ENCODE measurements at places on chromosomes 6 and 20.
A peak's percentile ranks its signal among the peaks of the same experiment; 100 is the strongest.

DNA sequence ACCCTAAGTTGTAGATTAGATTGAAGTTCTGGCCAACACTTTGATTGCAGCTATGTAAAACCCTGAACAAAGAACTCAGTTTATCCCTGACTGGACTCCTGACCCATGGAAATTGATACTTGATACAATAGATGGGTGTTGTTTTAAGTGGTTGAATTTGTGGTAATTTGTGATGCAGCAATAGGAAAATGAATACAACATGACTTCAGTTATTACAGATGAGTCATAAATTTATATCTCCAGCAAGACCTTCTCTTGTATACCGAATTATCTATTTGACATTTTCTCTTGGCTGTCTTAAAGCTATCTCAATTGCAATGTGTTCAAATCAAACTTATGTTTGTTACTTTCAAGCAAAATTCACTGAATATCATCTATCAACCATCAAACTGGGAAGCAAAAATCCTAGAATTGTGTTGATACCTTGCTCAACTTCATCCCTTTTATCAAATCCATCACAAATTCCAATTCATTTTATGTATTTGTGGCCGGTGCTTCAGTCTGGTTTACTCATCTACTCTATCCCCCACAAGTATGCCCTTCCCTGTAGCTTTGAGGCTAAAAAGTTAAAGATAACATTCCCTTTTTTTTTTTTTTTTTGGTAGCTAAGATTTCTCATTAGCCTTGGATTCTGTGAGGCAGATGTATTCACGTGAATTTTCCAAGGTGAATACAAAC, 129.4 kb upstream of the CENPW start:
- DNase-seq = no peak

GRCh38 chr6:52704060-52704459, 33.1 kb downstream of the TMEM14A start:
- no peak for DNase-seq

GRCh38 chr6:156021746-156022396, 566.2 kb upstream of the NOX3 start:
- DNase-seq = no peak

- no peak for DNase-seq
Observed at GRCh38 chr6:148671085-148671484, 75.7 kb upstream of the UST start.

- no peak for DNase-seq
Observed at GRCh38 chr6:165825256-165825815, 162.3 kb upstream of the PDE10A start.

DNA sequence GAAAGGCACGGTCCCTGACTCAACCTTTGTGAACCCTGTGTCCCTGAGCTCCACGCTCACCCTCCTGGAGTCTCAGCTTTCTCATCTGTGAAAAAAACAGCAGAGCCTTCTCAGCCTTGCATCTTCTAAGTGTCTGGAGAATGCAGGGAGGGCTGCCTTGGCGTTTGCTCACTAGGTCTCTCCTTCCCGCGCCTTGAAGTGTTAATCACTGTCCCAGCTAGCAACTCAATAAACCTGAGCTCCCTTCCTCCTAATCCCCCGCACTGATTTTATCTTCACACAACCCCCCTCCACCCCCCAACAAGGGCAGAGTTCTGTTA, 34.9 kb upstream of the FOXC1 start:
- no peak for DNase-seq

DNA sequence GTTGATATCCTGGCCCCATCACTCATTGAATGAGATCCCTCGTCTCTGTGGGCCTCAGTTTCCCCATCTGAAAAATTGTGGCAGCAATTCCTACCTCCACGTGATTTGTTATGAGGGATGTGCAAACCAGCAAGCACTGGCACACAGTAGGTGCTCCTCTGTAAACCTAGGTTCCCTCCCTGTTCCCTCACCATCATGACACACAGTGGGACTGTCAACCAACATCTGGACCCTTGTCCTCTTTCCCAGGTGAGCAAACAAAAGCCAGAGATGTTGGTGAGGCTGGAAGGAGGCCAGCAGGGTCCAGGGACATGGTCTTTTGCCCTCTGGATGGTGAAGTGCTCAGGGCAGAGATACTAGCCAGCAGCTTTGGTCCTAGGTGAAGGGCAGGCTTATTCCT, 26.1 kb downstream of the RSPO4 start:
- no peak for DNase-seq

GRCh38 chr6:35082733-35083403, 58.3 kb downstream of the TCP11 start:
- DNase-seq = no peak

DNA sequence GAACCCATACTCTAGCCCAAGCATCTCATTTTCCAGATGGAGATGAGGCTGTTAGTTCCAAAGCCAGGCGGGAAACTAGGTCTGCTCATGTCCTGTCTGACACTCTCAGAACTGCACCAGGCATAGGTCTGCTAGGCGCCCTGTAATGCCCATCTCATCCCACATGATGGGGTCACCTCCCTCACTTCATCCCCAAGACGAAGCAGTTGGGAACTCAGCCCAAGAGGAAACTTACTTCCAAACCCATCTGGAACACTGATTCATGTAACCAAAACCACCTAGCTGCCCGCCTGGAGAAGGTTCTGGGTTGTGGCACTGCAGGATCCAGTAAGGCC, 119.4 kb upstream of the PRND start:
- no peak for DNase-seq

DNA sequence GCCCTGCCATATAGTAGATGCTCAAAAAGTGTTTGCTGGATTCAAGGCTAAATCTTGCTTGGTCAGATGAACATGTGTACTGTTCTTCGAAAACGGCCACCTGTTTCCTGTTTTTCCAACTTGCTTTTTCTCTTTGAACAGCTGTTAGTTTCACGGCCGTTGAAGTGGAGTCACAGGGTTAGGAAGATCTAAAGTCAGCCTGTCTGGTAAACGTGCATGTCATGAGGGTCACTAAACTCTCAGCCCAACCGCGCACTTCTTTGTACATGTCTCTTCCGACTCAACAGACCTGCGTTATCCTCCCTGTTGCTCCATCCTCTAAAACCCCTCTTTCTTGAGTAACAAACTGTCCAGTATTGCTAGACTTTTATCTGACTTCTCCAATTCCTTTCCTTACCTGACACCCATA, 93.2 kb upstream of the MAN1A1 start:
- DNase-seq = peak; percentile 11

GRCh38 chr20:5933802-5934436, 16.4 kb downstream of the TRMT6 start:
- peak; percentile 14 for DNase-seq

GRCh38 chr6:142761756-142762155, 183.2 kb downstream of the HIVEP2 start:
- no peak for DNase-seq

DNA sequence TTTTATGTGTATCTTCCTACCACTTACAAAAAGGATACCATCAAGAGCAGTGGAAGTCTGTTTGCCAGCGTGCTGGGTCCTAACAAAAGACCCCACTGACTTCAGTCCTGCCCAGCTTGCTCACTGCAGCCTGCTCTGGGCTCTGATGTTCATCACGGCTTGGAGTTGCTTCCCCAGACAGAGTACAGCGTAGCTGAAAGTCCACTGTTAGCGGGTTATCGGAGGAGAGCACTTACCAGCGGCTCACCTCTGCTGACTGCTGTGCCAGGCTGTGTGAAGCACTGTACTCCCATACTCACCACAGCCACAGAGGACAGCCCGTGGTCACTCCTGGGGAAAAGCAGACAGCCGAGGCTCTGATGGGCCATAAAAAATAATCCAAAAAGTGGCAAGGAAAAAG, 40.2 kb downstream of the CTCFL start:
- DNase-seq = no peak

DNA sequence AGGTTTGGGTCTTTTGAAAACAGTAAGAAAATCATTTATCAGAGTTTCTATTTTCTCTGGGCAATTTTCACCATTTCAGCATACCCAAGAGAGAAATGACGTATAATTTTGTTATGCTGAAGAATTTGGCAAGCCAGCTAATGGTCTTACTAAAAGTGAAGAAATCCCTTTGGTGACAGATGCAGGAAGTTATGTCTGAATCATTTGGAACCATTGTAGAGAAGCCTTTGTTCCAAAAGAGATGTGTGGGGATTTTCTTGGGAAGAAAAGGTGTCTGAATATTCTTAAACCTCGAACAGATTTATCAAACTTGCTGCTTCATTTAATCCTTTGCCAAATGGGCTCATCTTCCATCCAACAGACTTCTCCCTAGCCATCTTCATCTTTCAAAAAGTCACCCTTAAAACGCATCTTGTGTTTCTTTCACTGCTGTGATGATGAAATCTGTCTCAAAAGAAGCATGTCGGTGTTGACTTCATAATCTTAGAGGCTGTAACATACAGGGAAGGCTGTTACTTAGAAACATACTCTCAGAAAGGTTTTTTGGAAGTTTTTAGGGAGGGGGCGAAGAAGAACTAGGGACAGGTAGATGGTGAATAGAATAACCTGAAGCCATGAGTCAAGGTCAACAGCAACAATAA, 39.5 kb downstream of the CITED2 start:
- DNase-seq = no peak

DNA sequence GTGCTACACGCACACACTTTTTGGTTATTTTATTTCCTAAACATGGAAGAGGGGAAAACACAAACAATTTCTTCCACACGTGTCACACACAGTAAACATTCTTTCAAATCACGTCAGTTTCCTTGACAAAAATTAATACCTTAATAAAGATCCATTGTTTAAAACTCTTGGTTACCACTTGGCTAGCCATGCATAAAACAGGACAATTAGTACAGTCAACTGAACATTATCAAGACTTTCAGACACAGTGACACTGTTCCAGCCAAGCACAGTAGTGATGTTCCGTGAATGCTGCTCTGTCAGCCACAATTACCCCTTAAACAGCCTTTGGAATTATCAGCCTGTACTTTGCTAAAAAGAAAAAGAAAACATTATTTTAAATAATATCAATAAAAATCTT, 50.8 kb downstream of the GMDS start:
- no peak for DNase-seq

DNA sequence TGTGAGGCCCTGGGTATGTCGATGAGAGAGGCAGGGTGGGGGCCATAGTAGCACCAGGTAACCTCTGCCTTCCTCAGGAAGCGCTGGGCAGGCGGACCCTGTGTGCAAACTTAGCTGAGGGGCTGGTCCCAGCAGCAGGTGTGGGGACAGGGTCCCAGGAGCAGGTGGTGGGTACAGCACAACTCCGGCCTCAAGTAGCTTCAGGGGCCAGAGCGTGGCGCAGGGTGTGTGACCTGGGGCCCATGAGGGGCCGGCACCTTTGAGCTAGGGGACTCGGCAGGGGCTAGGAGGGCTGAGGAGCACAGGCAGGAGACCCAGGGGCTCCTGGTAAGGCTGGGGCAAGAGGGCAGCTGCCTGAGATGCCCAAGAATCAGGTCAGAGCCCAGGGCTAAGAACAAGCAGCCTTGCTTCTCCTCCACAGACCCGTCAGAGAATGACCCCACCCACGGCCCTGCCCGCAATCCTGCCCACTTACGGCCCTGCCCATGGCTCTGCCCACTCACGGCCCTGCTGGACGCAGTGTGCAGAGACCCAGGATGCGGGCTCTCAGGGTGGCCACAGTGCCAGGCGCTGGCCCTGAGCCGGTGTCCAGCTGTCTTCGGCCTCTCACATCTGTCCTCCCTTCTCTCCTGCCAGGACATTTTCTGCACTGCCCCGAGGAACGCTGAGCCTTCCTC, 30.9 kb downstream of the CHRNA4 start:
- DNase-seq = no peak

- DNase-seq = no peak
Observed at GRCh38 chr6:22726966-22727365, 157.6 kb downstream of the HDGFL1 start.

GRCh38 chr6:159062976-159063375, 18.2 kb upstream of the TAGAP start:
- DNase-seq = no peak

DNA sequence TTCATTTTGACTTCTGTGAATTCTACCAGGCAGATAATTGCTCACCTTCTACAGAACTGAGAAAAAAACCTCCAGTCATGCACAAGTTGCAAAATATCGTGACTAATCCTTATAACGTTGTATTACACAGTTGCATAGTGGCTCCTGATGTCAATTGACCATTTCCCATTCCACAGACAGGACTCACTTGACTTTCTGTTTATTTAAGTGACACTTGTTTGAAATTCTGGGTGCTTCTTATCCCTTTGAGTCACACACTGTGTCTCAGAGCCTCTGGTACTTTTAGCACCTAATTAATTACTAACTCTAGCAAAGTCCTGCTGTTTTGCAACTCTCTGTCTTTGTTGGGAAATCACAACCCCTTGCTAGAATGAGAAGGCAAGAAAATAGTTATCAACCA, 16.2 kb upstream of the RSPO3 start:
- DNase-seq = no peak

GRCh38 chr20:33277471-33278441, 5.3 kb upstream of the BPIFB1 start:
- DNase-seq = no peak

GRCh38 chr6:18634912-18635311, 247.8 kb downstream of the RNF144B start:
- no peak for DNase-seq

GRCh38 chr6:112209131-112209530, 45.2 kb downstream of the LAMA4 start:
- DNase-seq = no peak

- DNase-seq = no peak
Observed at GRCh38 chr6:63447134-63447533, 125.1 kb upstream of the LOC128125822 start.

GRCh38 chr20:43894491-43894890, 20.2 kb upstream of the TOX2 start:
- no peak for DNase-seq

GRCh38 chr20:19300395-19300794, 88.0 kb downstream of the SLC24A3 start:
- DNase-seq = no peak

DNA sequence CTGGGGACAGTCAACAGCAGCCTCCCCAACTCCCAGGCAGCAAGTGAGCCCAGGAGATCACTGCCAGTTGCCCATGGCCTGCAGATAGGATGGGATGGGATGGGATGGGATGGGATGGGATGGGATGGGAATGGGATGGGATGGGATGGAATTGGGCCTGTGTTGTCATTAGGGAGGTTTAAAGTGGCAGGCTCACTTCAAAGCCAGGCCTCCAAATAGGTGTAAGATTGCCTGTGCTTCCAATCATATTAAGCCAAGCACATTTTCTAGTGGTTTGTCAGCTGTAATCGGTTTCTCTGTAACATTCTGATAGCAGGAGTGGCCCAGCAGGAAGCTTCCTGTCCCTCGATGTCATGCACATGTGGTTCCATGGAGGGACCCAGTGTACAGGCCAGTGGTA, 82.7 kb upstream of the NXT1 start:
- DNase-seq = no peak

- peak; percentile 92 for DNase-seq
Observed at GRCh38 chr6:87731818-87732661, 30.0 kb upstream of the AKIRIN2 start.

GRCh38 chr6:11242711-11243110, 10.2 kb upstream of the NEDD9 start:
- DNase-seq = no peak

DNA sequence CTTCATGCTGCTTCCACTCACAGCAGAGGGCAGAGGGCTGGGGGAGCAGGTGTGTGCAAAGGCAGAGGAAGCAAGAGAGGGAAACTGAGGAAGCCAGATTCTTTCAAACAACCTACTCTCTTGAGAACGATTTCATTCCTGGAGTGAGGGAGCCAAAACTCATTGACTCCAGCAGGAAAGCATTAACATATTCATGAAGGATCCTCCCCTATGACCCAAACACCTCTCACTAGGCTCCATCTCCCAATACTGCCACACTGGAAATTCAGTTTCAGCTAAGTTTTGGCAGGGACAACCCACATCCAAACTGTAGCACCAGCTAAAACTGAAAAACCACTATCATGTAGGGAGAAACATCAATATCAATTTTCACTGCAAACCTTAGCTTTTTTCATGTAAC, 125.1 kb downstream of the OLIG3 start:
- no peak for DNase-seq

- no peak for DNase-seq
Observed at GRCh38 chr6:6248651-6249050, 71.8 kb downstream of the F13A1 start.
